Cardiac muscle cell (in vitro differentiated cells and primary cell): ENCODE measurements at places on chromosomes 4 and X. TPM values are rescaled to one million over a fixed set of nuclear protein-coding genes. Genes with fewer than 3 reads are reported as not detected.

The MAOA gene
- polyA plus RNA-seq: 6.7 and 11.2 TPM in 2 replicates

The MAPK10 gene
- 13.9 and 16.2 TPM in 2 replicates for polyA plus RNA-seq

The HTR2C gene
- polyA plus RNA-seq: 0.76 TPM in 1 of 2 replicates, not detected in the other

The MND1 gene
- polyA plus RNA-seq: 6.5 and 15.9 TPM in 2 replicates

The GJB1 gene
- polyA plus RNA-seq: not detected in 2 replicates

The PLRG1 gene
- polyA plus RNA-seq: 61.6 and 84.1 TPM in 2 replicates

The SCRG1 gene
- 1.9 and 2.7 TPM in 2 replicates for polyA plus RNA-seq

The GPR82 gene
- polyA plus RNA-seq: 0.11 and 0.40 TPM in 2 replicates

The RADX gene
- 5.8 and 6.1 TPM in 2 replicates for polyA plus RNA-seq

The C4orf36 gene
- 0.83 TPM in 1 of 2 replicates, not detected in the other for polyA plus RNA-seq

The SPON2 gene
- 0.98 and 1.2 TPM in 2 replicates for polyA plus RNA-seq

The F8A2 gene
- not detected in 2 replicates for polyA plus RNA-seq
